ENCODE measurements at places on chromosomes 5 and 9.

DNA sequence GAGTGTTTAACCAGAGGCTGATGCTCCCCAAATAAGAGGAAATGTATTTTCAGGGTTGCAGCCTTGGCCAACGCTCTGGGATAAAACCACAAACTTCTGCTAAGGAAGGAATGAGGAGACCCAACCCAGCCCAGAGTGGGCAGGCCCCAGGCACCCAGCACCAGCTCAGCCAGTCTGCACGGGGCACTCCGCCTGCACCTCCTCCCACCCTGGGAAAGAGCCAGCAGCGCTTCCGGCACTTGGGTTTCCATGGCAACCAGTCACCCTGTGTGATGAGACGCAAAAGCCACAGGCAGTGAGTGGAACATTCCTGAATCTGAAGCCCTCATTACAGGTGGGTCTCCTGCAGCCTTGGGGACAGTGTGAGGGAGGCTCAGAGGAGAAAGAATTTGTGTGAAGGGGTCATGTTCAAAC is 85.2 kb upstream of the ZBTB43 start:
- peak; percentile 88 for DNase-seq

DNA sequence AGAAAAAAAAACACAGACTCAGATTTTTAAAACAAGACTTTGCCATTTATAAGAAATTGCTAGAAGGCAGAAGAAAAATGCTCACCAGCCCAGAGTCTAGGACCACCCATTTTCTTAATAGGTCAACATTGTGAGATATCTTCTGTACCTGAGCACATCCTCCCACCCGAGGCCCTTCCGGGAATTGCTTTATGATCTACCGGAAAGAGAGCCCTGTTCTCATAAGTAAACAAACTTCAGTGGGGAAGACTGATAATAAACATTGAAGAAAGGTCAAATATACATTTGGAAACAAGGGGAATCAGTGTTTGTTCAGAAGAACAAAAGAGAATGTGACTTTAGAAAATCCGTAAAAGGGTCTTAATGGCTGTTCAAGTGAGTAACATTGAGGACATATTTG is 44.4 kb downstream of the PRKACG start:
- no peak for DNase-seq

DNA sequence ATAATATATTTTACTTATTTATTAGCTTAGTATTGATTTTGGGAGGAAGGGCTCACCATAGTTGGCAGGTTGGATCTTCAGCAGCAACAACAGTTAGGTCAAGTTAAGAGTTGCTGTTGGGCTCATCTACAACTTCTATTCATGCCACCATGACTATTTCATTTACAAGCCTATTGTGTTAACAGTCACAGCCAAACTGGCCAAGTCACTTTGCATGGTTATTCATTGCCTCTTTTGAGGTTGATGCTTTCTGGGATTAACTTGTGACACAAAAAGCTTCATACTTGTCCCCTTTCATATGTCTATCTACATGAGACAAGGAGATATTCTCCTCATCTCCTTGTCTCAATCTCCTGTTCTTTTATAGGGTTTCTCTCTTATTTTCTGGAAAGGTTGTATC is 98.3 kb downstream of the WDR70 start:
- no peak for DNase-seq

- DNase-seq = no peak
Measured at GRCh38 chr9:38346811-38347210, 45.7 kb upstream of the ALDH1B1 start.

GRCh38 chr5:160805376-160805775 is 46.6 kb downstream of the ATP10B start:
- DNase-seq = no peak

DNA sequence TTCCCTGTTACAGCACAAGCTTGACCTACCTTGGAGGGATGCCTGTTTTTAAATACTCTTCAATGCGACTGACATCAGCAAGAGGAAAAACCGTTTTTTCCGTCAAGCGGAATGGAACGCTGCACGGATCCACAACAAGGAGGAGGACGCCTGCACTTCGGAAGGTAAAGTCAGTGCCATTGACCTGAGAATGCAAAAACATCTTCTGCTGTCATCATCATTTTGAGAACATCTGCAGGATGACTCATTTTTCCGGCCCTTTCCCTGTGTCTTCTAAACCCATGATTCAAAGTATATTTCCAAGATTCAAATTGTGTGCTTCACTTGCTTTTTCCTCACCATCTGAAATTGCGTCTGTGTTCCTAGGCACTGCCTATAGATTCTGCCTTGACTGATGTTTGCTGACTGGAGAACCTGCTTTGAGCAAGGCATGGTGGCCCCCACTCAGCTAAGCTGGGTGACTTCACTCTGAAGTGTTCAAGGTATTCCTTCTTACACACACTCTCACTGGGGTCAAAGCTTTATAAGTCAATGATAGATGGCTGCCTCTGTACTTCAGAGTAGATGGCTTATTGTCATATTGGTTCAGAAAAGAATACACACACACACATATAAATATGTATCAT is 78.1 kb downstream of the CEMIP2 start:
- no peak for DNase-seq

Measured in stimulated activated naive CD8-positive, alpha-beta T cell treated with anti-CD3 and anti-CD28 coated beads, Interleukin-15, Interleukin-2, amounts not matched to agents 100 U/mL and 50 U/mL, for 24 hours (primary cell).